ENCODE measurements at places on chromosomes 7 and 10.

DNA sequence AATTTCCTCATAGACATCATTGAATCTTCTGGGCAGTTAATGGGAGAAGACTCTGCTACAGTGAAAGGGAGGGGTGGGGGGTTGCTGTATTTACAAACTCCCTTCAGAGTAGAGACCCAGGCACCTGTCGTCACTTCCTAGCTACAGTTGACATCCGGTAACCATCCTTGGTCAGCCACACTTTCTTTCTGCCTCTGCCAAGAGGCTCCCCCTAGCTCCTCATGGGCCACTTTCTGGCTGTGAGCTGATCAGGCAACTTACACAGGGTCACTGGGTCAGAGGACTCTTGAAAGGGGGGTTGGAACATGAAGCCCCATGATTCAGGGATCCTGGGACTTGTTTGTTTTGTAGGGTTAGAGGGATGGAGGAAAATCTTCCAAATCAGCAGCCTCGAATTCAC lies 1.2 kb downstream of the TECPR1 start:
- no peak for DNase-seq

- no peak for DNase-seq
Observed at GRCh38 chr10:122388287-122388997, 13.9 kb downstream of the PLEKHA1 start.

GRCh38 chr7:138848056-138848980 lies 50.3 kb upstream of the ATP6V0A4 start:
- no peak for DNase-seq

DNA sequence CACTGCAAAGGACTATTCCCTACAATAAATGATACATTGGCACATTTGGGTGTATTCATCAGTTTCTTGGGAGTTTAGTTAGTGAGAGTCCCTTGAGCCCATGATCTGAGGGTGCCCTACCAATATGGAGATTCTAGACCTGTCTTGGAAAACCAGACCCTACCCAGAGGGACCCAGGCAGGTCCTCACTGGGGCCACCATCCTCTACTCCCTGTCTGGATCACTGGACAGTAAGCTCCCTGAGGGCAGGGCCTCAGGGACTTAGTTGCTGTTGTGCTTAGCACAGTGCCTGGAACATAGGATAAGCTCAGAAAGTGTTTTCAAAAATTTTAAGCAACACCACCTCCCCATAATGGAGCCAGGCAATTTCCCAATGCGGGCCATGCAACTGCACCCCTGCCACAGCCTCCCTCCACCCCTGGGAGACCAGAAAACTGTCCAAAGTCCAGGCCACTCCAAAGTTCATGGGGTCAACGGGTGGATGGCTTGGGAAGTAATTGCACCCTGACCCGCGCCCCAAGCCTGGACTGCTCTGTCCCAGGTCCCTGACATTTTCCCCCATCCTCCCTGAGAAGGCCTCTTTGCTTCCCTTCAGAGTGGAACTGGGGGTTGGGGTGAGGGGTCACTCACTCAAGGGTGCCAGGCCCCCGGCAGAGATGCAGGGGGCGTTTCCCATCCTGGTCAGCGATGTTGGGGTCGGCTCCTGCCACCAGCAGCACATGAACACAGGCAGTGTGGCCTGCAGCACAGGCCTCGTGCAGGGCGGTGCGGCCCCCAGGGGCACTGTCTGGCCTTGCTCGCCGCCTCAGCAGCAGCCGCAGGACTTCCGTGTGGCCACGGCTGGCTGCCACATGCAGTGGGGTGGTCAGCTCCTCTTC lies 1.0 kb downstream of the ASB10 start:
- DNase-seq, result no peak

GRCh38 chr7:117230276-117231046 lies 92.4 kb downstream of the WNT2 start:
- no peak for DNase-seq

GRCh38 chr7:103632005-103632639 lies 186.1 kb upstream of the SLC26A5 start:
- DNase-seq, result no peak

DNA sequence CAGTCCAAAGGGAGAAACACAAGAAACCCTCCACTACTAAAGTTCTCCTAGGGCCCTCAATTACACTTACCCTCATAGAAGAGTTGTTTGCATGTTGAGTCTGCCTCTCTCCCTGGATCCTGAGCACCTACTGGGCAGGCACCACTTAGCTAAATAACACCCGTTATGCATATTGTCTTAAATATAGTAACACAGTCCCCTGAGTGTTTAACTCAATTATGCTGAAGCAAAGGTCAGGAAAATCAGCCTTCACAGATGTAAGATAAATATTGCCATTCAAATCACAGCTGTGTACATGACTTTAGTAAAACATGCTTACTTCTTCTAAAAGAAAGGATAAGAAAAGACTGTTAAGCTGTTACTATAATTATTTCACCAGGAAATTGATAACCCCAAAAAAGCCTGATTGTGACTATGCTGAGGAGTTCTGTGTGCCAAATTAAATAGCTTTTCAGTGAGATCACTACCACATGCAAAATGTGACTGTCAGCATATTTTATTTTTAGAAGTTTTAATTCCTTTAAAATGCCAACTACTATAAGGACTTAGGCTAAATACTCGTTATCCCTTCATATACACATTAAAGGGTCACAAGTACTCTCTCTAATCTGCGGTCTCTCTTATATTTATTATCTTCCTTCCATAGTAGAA lies 733.9 kb upstream of the PHF14 start:
- no peak for DNase-seq

- DNase-seq, result no peak
Observed at GRCh38 chr7:100957832-100958421, 8.6 kb downstream of the MUC3A start.

- no peak for DNase-seq
Observed at GRCh38 chr7:140686921-140687320, 9.6 kb upstream of the NDUFB2 start.

GRCh38 chr10:118669020-118669791 lies 73.8 kb upstream of the PRLHR start:
- DNase-seq, result peak; percentile 68

GRCh38 chr7:137816696-137817320 lies 30.0 kb downstream of the DGKI start:
- no peak for DNase-seq

GRCh38 chr7:82566752-82567151 lies 123.2 kb upstream of the CACNA2D1 start:
- no peak for DNase-seq

DNA sequence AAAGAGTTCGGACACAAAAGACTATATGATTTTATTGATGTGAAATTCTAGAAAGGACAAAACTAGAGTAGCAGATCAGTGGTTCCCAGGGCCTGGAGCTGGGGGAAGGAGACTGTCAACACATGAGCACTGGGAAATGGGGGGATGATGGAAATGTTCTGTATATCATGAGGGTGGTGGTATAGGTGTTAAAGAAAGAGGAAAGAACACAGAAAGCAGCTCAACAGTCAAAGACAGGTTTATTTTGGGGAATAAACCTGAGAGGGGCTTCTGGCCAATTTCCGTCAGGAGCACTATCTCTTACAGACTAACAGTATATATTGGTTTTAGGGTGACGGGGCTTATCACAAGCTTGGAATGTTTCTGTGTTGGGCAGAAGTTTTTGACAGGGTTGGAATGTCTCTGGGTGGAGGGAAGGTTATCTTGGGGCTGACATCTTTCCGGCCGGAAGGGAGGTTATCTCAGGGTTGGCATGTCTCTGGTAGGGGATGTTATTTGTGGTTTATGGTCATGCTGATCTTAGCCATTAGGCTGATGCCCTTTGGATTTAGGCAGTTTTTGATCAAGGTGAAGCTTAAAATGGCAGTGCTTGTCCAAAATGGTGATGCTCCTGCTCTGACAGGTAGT lies 254.6 kb upstream of the NRP1 start:
- no peak for DNase-seq

DNA sequence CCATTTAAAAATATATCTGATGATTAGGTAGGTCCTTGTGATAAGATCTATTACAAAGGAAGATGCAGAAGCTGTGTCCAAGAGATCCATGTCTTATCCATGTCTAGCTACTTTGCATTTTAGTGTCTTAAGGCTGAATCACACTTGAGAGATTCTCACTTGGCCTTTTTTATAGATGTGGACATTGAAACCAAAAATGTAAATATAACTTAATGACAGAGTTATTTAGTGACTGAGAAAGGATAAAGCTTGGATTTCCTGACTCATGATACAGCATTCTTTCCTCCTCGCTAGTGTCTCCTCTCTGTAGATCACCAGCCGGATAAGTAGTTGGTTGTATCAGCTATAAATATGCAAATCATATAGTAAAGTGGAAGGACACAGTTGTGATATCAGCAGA lies 23.3 kb downstream of the INHBA start:
- no peak for DNase-seq

GRCh38 chr7:55591282-55591931 lies 19.1 kb upstream of the VOPP1 start:
- no peak for DNase-seq

- no peak for DNase-seq
Observed at GRCh38 chr10:21144047-21144446, 246.9 kb upstream of the NEBL start.

DNA sequence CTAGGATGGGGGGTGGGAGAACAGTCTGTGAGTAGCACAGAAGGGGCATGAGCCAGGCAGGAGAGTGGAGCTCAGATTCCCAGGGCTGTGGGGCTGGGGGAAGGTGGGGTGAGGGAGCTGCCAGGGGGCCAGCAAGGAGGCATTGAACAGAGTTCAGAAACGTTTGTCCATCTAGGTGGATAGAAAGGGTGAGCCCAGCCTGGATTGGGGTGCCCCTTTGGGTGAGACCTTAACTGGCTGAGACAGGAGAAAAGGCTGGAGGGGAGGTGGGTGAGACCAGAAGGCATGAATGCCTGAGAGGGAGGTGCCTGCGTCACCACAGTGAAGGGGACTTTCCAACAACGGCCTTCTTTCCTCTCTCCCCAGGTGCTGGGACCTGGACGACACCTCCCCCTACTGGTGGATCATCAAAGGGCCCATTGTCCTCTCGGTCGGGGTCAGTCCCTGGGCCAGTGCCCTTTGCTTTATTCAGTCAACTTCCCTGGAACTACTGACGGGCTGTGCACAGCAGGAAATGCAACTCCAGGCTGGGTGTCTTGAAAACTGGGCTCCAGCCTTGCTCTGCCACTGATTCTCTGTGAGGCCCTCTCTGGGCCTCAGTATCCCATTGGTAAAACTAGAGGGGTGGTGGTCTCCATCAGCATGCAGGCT lies 11.0 kb downstream of the GHRHR start:
- no peak for DNase-seq

GRCh38 chr10:12848439-12849173 lies 152.9 kb downstream of the CCDC3 start:
- no peak for DNase-seq

DNA sequence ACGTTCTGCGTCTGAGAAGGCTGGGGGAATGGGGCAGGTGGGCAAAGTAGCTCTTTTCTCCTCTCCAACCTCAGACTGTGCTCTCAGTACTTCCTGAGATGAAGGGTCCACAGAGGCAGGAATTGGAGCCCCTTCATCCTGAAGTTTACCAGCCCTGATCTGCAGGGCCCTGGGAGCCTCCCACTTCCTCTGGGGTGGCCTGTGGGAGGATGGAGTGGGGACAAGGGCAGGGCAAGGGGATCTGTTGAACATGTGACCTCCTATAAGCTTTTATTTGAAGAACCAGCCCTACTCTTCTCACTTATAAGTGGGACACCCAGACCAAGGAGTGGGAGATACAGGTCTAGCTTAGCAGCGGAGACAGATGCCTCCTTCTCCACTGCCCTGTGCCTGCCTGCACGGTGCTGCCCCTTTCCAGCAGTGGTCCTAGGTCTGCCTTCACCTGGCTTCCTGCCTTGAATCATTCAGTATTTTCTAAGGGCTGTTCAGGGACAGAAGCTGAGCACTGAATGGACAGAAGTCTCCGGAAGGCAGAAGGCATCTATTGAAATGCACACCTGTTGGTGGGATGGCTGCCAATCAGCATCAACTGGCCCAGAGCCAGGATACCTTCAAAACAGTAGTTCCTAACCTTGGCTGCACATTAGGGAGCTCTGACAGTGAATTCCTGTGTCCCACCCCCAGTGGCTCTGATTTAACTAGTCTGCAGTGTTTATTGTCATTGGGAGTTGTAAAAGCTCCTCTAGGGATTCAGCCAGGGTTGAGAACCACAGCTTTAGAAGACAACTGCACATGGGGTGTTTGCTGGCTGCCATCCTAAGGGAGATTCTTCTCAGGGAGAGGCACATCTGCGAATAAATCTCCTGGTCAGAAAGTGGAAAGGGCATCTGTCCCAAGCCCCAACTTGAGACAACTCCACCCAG lies 2.7 kb upstream of the ARHGAP22 start:
- no peak for DNase-seq

GRCh38 chr10:116783011-116783655 lies 40.8 kb upstream of the HSPA12A start:
- no peak for DNase-seq

DNA sequence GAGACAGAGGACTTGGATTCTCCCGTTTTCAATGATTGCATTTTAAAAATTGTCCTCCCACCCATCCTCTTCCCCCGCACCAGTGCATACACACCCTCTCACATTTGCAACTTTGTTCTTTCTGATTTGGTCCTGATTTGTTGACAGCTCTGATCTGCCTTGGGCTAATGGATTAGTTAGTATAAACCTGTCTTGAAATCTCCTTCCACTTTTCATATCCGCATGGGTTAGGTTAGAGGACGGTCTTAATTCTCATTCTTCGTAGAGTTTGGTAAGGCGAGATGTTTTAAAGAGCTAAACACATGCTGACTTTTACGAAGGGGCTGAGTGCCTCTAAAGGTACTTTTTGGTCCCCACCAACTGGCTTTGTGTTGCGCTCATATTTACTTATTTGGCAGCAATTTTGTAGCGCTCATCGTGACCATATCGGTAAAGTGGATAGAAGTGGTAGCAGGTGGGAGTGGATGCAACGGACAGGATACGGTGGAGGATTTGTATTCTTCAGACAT lies 1.1 kb downstream of the AHR start:
- DNase-seq, result no peak

DNA sequence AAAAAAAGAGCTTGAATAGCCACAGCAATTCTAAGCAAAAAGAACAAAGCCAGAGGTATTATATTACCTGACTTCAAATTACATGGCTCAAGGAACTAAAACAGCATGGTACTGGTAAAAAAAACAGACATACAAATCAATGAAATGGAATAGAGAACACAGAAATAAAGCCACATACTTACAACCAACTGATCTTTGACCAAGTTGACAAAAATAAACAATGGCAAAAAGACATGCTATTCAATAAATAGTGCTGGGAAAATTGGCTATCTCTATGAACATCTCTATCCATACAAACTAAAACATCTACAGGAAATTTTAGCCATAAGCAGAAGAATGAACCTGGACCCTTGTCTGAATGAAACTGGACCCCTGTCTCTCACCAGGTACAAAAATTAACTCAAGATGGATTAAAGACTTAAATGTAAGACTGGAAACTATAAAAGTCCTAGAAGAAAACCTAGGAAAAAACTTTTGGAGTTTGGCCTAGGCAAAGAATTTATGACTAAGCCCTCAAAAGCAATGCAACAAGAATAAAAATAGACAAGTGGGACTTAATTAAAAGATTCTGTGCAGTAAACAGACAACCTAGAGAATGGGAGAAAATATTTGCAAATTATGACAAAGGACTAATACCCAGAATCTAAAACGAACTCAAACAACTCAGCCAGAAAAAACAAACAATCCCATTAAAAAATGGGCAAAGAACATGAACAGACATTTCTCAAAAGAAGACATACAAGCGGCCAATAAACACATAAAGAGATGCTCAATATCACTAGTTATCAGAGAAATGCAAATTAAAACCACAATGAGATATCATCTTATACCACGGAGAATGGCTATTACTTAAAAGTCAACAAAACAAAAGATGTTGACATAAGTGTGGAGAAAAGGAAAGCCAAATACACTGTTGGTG lies 72.8 kb upstream of the DDC start:
- no peak for DNase-seq
